NCI-H1417 treated with DMSO at 0.1 percent for 48 hours (cell line): ENCODE measurements at places on chromosomes 4 and X.

DNA sequence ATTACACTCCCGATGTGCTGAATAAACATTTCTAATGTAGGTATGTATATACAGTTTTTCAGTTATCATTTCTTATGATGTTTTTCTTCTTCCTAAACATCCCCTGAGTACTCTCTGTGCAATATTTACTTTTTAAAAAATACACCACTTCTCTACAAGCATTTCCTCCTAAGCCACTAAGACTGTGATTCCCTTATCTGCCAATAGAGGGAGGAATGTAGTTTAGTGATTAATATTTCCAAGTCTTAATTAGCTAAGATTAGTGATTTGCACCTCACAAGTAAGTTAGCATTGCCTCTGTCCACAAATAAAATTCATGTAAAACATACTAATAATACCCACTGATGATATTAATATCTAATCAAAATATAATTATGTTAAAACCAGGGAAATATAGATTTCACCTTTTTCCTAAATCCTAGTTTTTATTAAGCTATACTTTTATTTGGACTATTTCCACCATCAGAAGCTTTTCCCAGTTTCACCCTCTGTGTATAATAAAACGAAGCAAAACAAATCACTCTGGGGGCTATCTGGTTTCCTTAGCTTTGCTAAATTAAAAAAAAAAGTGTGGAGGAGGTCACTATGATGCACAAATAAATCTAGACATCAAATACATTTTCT, 909.1 kb downstream of the FAT4 start:
- no peak for DNase-seq

- no peak for DNase-seq
Measured at GRCh38 chr4:114062499-114062898, 83.1 kb upstream of the ARSJ start.

DNA sequence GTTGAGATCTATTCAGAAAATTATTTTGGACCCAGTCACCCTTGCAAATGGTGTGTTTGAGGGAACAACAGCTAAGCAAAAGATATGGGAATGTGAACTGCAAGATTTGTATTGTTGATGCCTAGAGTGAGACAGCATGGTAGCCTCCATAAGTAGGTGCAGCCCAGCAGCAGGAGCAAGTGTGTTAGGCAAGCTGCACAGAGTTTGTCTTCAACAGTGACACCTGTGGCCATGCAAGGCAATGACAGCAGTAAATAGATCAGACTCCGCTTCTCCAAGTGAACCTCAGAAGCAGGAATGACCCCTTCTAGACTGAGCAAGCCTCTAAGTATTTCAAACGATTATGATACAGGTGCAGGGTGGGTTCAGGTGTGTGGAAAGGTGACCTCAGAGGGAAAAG, 133.4 kb upstream of the MSX1 start:
- no peak for DNase-seq

DNA sequence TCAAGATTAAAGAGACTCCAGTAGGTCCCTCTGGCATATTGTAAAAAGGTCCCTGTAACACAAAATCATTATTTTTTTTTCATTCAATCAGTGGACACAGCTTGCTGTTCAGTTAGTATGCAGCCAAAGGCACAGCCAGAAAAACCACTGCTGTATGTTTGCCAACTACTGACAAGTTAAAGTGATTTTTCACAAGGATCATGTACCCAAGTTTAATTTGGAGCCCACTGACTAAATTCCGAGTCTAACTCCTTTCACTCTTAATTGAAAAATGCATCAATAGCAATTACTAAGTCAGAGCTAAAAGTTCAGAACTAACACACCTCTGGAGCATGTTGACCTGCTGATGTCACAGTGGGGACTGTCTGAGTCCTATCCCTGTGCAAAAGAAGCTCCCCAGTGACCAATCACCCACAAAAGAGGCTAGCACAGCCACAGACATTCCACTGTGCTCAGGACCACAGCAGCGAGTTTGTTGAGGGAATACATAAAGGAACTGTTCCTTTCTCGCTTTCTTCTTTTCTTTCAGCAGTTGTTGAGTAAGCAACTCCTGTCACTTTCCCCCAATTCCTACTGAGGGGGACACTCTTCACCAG, 60.4 kb downstream of the STX18 start:
- no peak for DNase-seq

DNA sequence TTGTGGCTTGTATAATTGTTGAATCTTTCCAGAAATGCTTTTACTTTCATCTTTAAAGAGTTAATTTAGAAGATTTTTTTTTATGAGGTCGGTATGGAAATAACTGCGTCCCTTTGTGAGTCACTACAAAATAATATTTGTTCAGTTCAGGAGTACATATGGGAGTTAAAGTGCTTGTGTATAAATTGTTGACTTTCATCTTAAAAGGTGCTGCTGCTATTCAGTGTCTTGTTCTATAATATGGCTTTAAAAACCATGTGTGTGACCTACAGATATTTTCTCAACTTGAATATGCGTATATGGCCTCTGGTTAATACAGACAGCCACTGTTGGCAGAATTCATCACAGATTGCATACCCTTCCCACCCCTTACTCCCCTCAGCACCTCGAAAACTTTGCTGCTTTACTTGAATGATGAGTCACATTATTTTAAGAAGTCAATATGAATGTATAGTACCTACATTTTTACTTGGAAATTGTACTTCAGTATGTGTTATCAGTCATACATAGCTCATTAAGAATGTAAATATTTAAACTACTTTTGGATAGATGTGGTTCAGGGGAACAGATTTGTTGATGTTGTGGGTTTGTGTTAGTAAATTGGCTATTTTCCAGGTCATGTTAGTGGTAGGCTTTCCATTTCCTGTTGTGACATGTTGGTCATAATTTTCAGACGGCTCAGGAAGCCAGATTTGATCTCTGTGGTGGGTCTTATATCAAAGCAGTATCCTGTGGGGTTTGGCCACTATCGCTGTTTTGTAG, 1.5 kb downstream of the CLCN3 start:
- DNase-seq: no peak

DNA sequence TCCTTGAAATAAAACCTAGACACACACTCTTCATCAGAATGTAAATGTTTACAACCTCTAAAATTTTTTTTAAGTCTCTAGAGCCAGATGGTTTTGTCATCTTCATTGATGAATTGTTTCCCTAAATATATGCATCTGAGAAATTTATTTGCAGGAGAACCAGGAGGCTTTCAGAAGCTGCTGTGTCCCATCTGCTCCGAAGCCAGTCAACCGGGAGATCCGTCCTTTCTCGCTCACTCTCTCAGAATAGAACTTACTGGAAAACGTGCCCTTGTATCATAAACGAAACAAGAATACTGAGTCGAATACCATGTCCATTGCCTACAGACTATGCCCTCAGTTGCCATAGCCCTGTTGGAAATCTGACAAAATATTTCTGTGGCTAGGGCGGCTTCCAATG, 103.5 kb downstream of the SLC34A2 start:
- no peak for DNase-seq

DNA sequence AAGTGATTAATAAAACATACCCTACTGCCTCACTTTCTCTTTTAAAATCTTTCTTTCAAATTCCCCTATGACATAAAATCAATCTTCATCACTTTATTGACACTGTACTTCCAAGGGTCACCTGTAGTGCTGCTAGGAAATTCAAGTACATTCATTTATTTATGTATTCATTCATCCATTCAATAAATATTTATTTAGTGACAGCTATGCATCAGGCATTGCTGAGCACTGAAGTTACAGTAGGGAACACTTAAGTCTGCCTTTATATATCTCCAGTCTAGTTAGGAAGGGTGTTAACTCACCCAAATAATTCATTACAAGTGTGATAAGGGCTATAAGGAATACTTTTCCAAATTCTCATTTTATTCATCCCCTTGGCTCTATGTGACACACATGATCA, 2.3 kb downstream of the SYTL5 start:
- DNase-seq: no peak

GRCh38 chr4:7755561-7755960, 184.1 kb downstream of the AFAP1 start:
- DNase-seq: no peak

- no peak for DNase-seq
Measured at GRCh38 chrX:109785053-109785452, 52.0 kb upstream of the ACSL4 start.

- no peak for DNase-seq
Measured at GRCh38 chr4:174528226-174528625, 5.9 kb upstream of the HPGD start.

DNA sequence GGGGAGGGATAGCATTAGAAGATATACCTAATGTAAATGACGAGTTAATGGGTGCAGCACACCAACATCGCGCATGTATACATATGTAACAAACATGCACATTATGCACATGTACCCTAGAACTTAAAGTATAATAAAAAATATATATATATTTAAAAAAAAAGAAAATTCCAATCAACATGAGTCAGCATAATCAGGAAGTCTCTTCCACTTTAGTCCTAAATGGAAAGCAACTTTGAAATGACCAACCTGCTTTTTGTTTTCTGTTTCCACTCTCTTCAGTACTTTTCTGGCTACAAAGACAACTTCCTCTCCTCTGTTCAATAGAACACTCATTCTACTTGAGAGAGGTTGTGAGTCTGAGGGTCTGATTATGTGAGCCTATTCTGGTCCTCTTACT, 13.5 kb upstream of the MAGEA8 start:
- DNase-seq: no peak

- DNase-seq: no peak
Measured at GRCh38 chrX:30618160-30618765, 35.0 kb upstream of the GK start.

DNA sequence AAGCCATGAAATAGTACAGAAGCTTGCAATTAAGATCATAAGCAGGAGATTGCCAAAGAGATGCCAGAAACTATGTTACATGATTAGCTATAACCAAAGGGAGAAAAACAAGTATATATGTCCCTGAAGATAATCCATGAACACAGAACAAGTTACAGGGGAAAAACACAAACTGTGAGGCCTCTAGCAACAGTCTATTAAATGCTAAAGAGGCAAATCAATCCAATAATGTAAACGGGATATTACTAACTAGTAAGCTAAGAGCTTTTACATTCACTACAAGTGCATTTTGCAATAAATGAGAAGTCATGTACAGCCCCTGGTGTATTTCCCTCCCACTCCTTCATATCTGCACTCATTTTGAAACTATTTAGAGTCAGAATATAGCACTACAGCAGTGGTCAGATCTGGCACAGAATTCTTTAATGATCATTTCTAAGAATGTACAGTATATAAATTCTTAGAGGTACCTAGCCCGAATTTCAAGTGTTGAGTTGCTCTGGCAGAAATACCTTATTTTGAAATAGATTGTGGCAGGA, 449.8 kb upstream of the SMIM31 start:
- no peak for DNase-seq

- no peak for DNase-seq
Measured at GRCh38 chr4:113339430-113339813, 290.0 kb downstream of the ANK2 start.

DNA sequence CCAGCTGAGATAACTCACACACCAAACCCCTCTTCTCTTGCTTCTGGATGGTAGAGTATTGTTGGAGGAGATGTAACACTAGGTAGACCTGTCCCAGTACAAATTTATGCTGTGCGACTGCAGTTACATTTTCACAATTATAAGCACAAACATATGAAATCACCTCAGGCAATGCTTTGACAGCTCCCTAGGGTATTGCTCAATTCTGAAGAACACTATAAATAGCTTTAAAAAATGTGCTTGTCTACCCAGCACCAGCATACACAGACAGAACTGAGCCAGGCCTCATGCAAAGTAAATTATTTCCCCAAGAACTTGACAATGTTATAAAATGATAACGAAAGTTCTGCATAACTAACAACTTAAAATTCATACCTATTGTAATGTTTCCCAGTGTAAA, 1999.1 kb upstream of the ADGRL3 start:
- DNase-seq: no peak

GRCh38 chr4:152591396-152591795, 55.5 kb upstream of the FBXW7 start:
- DNase-seq: no peak

GRCh38 chr4:58502839-58503238, 1392.7 kb upstream of the IGFBP7 start:
- no peak for DNase-seq

GRCh38 chrX:141180851-141181250, 3.9 kb upstream of the LDOC1 start:
- no peak for DNase-seq

DNA sequence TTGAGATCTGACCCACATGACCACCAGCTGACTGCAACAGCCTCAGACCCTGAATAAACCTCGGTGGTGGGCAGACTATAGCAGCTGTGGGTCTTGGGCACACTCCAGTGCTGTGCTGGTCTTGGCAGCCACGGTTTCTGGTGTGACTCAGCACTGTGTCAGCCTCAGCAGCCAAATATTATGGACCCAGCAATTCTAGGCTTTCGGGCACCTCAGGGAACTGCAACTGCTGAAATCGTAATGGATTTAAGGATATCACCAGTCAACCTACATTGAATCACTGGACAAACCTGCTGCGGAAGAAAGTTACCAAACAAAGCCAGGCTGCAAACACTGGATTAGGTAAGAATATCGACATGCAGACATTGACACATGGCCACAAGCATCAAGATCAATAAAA, 10.5 kb upstream of the UBE2NL start:
- DNase-seq: no peak

GRCh38 chrX:63657821-63658220, 127.2 kb downstream of the ARHGEF9 start:
- DNase-seq: no peak

DNA sequence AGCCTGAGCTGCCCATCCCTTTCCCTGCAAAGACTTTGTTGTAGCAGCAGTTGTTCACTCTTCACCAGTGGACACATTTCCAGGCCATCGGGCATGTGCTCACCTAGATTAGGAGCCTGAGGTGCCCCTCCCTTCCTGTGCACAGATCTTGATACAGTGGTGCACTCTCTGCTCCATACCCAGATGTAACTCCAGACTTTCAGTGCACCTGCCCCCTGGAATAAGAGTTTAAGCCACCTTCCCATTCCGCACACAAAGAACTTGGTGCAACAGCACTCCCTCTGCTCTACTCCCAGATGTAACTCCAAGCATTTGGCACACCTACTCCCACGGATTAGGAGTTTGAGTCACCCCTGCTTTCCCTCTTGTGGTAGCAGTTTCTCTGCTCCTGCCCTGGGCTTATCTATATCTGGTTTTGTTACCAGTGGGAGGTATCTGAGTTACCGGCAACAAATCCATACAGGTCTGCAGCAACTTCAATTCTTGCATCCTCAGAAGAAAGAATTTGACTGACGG, 36.0 kb upstream of the PLK4 start:
- DNase-seq: no peak

DNA sequence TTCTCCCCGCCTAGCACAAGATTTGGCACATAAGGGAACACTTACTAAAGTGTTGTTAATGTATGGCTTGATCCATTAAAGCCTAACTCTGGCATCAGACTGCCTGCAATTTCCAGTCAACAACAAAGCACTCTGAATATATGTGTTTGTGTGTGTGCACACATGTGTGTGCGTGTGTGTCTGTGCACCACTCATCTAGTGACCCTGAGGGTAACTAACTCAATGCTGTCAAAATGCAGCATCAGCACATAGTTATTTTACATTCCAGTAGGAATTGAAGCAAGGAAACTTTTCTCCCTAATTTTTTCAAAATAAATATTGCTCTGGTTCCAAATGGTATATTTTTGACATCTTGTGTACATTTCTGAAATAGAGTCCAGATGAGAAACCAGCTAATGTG, 94.4 kb downstream of the SHROOM4 start:
- DNase-seq: no peak

- DNase-seq: no peak
Measured at GRCh38 chr4:143391261-143391660, 54.6 kb downstream of the GAB1 start.
